NCI-H510A (cell line): ENCODE measurements at places on chromosomes 5 and 9.

- no peak for DNase-seq
Observed at GRCh38 chr9:72396247-72397091, 31.5 kb upstream of the ZFAND5 start.

DNA sequence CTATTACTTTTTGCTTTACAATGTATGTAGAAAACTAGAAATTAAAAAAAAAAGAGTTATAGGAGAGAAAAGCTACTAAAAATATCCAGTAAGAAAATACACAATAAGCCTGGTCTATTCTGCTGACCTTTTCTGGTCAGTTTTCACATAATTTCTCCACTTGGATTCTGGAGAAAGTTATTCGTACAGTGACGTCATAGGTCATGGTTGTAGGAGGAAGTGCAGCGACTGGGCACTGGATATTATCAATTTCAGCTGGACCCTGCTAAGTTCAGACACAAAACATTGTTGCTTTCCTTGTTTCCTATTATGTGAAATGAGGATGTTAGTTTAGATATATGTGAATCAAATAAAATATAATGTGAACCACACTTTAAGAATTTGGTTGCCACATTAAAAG is 201.2 kb downstream of the MTRR start:
- DNase-seq: no peak

DNA sequence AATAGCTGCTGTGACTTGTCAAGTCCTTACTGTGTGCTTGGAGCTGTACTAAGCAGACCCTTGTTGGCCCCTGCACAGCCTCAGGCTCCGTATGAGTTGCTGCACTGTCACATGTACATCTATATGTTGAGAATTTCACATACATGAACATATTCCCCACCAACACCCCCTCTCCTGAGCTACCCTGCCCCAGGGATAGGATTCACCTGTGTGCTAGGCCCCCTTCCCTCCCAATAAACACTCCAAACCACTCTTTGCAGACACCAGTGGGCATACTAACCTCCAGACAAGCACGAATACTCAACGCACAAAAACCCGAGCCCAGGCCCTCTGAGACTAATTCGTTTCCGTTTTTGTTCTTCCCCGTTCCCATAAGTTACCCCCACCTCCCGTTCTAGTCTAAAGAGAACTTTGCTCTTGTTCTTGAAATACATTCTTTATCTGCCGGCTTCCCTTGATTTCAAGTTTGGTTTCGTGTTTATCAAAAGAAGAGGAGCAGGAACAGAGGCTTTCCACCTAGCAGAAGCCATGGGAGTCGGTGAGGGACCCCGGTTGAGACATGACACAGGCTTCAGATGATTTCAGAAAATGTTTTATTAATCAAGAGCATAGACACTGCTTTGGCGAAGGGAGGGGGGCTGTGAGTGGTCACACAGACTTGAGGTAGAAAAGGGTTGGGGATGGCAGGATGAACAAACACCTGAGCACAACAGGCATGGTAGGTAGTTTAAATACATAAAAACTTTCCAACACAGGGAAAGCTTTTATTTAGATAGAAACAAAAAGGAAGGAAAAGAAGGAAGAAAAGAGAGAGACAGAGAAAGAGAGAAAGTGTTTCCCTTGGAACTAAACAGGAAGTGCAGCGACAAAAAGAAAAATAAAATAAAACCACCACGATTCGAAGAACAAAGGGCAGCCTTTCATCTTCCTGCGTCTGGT is 3.4 kb downstream of the HAND1 start:
- DNase-seq: no peak

DNA sequence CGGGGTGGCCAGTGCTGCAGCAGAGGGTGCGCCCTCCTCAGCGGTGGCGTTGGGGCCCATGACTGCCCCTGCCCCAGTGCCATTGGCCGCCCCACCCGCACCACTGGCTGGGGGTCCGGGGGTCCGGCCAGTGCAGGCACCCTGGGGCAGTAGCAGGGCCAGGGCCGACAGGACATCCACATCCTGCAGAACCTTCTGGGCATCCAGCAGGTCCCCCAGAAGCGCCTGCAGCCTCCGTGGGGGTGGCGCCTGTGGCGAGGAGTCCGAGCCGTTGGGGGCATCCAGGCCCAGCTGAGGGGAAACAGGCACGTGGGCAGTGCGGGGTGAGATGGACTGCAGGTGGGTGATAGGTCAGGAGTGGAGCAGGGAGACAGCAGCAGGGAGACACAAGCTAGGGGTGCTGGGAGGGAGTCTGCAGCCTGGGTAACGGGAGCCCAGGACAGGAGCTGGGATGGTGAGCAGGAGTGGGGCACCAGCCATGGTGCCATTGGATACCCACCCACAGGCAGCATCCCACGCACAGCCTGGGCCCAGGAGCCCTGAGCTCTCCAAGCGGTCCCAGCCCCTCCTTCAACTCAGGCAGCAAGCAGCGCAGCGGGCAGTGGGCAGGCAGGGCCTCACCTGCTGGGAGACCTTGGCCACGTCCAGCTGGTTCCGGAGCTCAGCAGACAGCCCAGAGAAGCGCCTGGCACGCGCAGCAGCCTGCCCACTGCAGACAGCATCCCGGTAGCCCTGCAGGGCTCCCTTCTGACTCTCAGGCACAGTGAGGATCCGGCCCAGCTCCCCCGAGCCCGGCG is 7.1 kb downstream of the ABCA2 start:
- no peak for DNase-seq

- no peak for DNase-seq
Observed at GRCh38 chr5:23026252-23027170, 173.4 kb upstream of the CDH12 start.

DNA sequence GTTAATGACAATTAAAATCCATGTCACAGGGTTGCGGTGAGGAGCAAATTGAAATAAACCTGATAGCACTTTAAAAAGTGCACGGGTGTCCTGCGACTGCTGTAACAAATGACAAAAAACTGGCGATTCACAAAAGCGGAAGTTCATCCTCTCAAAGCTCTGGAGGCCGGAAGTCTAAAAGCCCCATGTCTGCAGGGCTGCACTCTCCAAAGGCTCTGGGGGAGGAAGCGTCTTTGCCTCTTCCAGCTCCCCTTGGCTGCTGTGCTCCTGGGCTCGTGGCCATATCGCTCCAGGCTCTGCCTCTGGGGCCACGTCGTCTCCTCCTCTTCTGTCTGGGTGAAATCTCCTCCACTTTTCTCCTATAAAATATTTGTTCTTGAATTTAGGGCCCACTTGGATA is 273.9 kb upstream of the IRX2 start:
- no peak for DNase-seq

DNA sequence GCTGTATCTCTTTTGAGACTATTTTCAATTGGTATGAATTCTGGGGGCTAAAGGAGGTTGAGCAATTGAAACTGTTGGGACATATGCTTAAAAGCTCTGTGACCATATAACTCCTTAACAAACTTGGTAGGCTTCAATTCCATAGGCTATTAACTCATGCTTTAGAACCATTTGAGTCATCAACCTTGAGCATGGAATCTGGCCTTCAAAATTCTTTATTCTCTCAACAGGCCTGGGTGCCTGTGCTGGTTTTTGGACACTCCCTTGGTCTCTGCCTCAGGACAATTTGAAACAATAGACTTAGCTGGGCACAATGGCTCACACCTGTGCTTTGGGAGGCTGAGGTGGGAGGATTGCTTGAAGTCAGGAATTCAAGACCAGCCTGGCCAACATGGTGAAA is 61.4 kb upstream of the EPB41L4A start:
- no peak for DNase-seq

DNA sequence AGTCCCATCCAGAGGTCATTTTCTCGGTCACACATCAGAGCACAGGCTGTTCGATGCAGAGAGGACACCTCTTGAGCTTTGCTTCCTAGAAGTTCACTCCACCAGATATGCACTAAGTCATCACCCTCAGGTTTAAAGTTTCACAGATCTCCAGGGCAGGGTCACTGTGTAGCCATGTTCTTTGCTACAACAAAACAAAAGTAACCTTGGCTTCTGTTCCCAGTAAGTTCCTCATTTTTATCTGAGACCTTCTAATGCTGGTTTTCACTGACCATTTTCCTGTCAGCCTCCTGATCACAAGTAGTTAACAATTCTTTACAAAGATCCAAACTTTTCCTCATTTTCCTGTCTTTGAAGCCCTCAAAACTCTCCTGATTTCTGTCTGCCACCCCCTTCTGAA is 97.5 kb upstream of the CTSV start:
- no peak for DNase-seq

DNA sequence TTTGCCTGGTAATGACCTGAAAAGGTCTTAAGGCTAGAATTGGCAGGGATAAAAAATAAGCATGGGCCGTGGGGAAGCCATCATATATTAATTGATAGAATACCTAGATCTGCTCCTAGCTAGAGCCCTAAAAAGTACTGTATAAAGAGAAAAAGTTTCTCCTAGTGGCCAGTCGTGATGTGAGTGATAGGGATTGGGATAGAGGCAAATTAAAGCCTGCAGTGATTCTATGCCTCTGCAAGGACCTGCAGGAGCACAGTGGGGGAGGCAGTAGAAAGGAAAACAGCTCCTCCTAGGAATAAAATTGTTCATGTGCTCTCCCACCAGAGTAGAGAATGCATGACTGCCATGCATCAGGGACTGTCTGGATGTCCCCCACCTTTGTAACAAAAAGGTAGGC is 56.2 kb upstream of the FTMT start:
- DNase-seq: no peak
